CD4-positive, alpha-beta memory T cell (primary cell): ENCODE measurements at places on chromosomes 2 and 18.

- DNase-seq: no peak
These were observed 54.3 kb upstream of the AGPS start for GRCh38 chr2:177338177-177338721.

- DNase-seq: no peak
These were observed 8.4 kb downstream of the SCN7A start for GRCh38 chr2:166485558-166486178.

- no peak for DNase-seq
These were observed 380.6 kb downstream of the TSN start for GRCh38 chr2:122136056-122136455.

GRCh38 chr2:62473246-62473827 lies 32.7 kb downstream of the TMEM17 start:
- no peak for DNase-seq

DNA sequence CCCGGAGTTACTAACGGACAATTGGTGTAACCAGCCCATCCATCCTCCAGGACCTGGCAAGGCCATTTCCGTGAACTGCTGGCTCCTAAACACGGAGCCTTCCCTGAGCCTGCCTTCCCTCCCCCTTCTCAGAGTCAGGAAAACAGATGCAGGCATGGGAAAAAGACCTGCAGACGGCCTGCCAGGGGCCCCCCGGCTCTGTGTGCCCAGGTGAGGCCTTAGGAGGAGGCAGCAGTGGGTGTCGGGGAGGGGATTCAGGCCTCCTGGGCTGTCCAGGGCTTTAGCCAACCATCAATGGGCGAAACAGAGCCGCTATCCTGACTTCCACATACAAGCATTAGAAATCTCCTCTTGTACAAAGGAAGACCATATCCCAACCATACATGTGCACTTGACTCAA lies 68.3 kb upstream of the BOD1L2 start:
- no peak for DNase-seq

- DNase-seq: no peak
These were observed 23.5 kb upstream of the PMAIP1 start for GRCh38 chr18:59876310-59876626.

DNA sequence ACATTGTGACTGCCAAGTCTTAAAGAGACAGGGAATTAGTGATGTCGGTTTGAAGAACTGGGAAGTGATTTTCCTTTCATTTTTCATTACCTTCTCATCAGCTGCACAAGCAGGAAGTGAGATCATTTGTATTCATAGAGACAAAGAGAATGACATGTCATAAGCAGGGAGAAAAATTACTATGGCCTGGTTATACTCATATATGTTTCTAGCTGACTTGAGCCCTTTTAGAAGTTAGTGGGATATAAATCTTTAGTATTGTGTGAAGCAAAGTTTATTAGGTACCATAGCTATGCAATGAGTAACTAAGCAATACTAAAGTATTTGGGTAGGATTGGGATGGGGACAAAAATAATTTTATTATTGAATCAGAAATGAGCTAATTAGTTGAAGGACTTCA lies 284.1 kb downstream of the PID1 start:
- DNase-seq: no peak

GRCh38 chr2:168336786-168337388 lies 89.5 kb upstream of the STK39 start:
- DNase-seq: peak; percentile 59

DNA sequence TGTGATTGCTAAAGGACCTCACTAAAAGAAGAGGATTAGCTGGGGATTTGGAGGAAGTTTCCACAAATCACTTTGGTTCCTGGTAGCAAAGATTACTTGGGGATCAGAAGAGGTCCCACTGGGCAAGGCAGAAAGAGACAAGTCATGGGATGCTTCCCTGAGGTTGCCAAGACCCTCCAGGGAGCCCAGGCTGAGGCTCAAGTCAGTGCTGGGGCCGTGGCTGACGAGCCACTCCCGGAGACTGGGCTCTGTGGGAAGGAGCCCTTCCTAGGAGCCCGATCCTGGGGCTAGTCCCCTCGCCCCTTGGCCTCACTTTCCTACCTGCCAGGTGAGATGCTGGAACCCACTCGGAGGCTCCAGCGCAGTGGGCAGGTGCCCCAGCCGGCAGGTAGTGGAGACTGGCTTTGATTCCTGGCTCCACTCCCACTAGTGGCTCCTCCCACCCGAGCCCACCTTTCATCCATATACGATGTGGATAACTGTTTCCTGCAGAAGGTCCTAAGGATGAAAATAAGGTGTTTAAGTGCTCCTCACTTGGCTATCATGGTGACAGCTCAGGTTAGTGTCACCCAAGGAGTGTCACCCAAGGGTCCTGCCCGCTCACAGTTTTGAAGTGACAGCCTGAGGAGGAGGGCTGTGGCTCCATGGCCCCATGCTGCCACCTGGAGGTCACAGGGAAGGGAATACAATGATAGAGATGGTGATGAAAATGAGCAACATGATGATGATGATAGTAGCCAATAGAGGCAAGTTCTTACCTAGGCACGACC lies 100.5 kb downstream of the CAPN13 start:
- peak; percentile 62 for DNase-seq

GRCh38 chr2:216066230-216066629 lies 15.4 kb downstream of the PECR start:
- no peak for DNase-seq

DNA sequence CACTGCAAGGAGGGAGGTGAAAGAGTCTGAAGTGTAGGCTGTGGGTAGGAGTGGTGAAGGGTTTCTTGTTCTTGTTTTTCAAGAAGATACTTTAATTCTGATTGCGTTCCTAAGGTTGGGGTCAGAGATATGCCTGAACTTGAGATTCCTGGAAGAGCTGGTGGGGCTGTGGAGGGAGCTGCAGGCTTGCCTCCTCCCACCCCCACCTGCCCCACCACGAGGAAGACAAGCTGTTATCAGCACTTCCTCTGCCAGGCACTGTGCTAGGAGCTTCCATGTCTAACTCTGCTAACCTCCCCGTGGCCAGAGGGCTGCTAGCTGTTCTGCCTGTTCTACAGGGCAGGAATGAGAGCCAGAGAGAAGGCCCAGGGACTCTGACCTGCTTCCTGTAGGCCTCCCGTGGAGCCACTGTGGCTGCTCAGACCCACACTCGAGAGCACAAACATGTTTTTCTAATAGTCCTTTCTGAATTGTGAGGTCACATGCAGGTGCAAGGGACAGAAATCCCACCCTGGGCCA lies 13.7 kb downstream of the ANKRD23 start:
- DNase-seq: no peak
